ENCODE measurements at places on chromosomes 16 and 17.

- peak; percentile 81 for DNase-seq
Measured at GRCh38 chr17:34252444-34253138, 2.5 kb upstream of the CCL2 start.

DNA sequence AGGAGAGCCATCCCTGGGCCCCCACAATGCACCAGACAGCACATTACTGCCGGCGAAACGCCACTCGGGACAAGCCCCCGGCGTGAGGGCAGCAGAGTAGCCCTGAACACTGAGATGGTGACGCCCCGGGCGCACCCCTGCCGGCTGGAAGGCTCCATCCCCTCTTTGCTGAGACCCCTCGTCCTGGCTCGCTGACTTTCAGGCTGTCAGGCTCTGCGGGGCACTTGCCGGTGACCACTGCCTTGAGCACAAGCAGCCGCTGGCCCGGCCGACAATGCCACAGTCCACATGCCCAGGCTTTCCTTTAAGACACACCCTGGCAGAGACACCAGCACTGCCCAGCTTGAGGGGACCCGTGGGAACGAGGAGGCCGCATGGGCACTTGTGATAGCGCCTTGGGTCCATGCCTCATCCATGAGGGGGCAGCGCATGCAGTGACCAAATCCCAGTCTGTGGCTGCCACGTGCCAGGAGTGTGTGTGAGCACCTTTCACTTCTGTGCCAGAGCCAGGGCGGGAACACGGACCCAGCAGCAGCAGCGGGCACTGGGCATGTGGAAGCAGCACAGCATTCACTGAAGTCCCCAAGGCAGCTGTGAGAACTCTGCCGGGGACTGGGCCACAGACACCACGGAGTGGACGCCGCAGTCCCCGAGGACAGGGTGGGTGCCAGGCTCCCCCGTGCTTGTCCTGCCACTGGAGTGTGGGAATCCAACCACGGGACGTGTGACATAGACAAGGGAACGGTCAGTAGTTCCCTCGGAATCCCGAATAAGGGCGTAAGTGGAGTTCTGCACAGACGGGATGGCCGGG is 24.5 kb downstream of the NDUFAF8 start:
- DNase-seq, result no peak

DNA sequence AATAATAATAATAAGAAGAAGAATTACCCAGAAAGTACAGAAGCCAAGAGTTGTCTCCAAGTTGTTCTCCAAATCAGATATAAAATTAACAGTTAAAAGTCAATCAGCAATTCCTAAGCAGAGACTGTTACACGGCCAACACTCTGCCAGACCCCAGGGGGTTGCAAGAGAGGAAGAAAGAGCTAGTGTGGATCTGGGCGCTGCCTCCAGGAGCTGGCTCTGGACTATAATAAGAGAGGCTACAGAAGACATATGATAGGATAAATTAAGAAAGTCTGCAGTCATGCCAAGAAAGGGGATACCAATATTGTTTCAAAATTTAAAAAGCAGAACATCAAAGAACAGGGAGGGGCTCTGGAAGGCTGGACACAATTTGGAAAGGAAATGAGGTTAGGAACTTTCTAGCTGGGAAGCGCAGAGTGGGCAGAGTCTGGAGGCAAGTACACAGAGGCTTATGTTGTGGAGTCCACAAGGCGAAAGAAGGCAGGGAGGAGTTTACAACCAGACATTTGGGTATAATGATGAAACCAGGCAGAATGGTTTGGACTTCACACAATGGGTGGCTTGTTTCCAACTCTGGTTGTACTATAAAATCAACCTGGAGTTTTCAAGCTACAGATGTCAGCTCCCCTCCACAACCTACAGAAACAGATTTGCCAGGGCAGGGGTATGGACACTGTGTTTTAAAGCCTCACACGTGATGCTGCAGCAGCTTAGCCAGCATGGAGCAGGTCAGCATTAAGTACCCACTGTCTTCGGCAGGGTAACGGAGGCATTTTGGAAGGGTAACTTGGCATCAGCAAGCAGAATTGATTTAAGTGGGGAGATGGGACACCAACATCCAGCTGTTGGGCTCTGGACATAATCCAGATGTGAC is 49.4 kb downstream of the SLC39A11 start:
- no peak for DNase-seq

DNA sequence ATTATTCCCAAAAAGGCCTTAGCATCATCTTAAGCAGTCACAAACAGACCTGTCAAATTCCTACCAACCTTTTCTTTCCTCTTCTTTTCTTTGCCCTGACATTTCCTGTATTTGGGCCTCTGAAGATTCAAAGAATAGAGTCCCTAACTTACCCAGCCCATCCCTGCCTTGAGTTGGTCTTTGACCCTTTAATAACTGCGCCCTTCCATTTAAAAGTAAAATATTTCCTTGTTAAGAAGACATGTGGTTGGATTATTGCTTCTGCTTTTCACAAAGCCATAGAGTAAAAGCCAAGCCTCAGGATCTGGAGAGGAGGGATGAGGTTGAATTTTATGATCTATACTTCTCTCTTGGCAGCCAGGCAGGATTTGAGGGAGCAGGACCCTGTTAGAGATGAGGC is 13.2 kb upstream of the CCL23 start:
- DNase-seq, result no peak

GRCh38 chr17:65504141-65504540 is 57.3 kb downstream of the AXIN2 start:
- no peak for DNase-seq

DNA sequence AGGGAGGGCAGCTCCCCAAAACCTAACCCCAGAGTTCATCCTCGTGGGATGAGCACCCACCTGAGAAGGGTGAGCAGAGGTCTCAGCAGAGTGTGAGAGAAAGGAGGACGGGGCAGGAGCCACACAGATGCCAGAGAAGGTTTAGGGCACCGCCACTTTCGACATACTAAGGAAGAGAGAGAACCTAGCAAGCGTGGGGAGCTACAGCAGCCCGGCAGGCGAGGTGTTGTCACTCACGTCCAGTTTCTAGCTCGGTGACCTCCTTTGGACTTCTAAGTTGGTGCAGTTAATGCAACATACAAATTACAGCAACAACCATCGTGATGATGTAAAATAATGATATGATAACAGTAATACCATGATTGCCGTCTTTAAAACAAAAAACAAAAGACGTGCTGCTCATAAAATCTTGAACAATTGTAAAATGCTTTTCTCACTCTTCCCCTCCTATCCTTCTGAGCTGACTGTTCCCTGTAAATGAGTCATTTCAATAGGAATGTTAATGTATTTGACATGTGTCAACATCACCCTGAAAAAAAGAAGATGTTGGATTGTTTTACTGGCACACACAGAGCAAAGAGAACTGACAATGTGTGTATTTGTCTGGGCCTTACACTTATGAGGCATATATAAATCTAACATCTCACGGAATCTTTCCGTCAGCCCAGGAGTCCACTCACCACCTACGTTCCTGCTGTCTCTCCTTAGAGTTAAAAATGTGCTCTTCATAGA is 158.2 kb upstream of the MAF start:
- DNase-seq, result no peak

DNA sequence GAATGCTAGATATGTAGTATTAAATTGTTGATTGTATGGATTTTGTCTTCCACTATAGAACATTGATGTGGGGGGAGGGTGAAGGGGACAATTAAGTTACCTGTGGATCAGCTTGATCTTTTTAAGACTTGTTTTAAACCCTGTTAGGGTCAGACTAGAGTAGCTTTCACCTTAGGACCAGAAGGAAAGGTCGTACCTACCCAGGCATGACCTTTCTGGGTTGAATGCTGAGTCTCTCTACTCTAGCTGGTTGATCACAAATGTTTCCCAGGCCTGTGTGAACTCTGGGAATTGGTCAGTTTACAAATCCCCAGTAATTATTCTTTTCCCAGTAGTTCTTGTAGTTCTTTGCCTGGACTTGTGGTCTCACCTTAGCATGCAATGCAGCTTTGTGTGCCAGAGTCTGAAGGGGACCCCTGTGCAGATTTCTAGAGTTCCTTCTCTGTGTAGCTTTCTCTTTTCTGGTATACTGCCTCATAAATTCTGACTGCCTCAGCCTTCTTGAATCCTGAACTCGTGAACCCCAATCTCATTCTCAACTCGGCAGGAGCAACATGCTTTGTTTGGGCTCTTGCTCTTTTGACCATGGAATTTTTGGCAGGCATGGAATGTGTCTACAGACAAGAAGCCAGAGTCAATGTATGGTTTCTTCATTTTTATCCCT is 54.1 kb downstream of the VMP1 start:
- peak; percentile 69 for DNase-seq

GRCh38 chr16:2500918-2501750 is 12.6 kb upstream of the ATP6V0C start:
- peak; percentile 75 for DNase-seq

DNA sequence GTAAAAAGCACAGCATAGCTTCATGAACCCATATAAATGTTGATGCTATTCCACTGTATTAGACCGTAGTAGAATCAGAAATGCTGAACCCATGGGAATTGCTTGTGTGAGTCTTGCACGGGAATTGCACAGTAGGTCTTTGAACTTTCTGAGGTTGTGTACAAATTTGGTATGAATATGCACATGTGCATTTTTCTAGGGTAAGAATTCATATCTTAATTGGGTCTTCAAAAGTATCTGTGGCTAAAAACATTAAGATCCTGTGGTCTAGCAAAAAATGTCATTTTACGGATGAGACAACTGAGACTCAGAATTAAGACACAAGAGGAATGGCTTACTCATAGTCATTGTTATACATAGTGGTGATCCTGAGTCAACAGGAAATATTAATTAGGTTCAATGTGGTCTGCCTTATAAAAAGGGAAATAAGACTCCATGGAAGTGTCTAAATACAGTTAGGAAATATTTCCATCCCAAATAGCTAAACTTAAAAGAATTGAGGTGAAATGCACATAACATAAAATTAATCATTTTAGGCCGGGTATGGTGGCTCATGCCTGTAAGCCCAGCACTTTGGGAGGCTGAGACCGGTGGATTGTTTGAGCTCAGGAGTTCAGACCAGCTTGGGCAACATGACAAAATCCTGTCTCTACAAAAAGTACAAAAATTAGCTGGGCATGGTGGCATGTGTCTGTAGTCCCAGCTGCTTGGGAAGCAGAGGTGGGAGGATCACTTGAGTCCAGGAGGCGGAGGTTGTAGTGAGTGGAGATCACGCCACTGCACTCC is 22.8 kb downstream of the TAOK1 start:
- DNase-seq, result peak; percentile 83

DNA sequence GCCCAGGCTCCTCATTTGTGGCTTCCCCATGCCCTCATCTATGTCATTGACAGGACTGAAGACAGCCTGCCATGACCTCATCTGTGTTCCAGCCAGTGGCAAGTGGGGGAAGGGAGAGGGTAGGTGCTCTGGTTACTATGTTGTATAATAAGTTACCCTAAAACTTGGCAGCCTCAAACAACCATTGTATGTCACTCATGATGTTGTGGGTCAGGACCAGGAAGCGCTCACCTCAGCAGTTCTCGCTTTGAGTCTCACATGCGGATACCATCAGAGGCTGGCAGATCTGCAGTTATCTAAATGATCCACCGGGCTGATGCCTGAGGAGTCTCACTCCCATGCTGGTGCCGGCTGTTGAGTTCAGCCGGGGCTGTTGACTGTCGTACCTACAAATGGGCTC is 89.0 kb upstream of the TMEM97 start:
- DNase-seq, result no peak

DNA sequence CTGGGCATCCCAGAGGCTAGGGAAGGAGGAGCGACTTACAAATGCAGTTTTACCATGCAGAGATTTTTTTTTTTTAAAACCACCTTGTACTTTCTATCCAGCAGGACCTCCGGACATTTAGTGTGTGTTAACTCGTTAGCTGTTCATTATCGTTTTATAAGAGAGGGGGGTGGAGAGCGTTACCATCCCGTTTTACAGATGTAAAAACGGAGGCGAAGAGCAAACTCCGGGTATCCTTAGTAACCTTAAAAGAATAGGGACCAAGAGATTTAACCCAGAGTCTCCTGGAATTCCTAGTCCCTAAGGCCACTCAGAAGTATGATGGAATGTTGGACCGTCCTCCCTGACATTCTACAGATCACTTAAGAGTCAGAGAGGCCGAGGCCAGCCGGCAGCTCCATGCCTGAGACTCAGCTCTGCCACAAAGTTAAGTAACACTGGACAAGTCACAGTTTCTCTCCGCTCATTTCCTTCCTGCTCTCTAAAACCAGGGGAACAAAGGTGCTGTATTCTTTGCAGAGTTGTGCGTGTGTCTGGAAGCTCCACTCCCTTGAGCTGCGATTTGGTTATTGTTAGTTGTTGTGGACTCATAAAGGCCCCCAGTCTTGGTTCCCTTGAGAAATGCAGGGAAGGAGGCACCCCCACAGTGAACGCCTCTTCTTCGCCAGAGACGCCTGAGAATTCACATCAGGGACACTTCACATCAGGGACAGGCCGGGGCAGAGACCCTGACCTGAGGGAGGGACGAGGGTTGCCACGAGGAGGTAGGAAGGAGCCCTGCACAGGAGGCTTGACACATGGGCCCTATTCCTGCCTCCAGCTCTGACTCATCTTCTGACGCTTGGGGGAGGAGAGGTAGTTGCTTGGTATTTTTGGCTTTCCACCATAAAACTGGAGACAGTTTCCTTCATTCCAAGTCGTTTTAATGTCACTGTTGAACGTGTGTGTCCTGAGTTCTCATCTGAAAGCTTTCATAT is 1.2 kb downstream of the DUSP14 start:
- peak; percentile 92 for DNase-seq

- no peak for DNase-seq
Measured at GRCh38 chr17:82302991-82303943, 14.1 kb downstream of the CD7 start.

DNA sequence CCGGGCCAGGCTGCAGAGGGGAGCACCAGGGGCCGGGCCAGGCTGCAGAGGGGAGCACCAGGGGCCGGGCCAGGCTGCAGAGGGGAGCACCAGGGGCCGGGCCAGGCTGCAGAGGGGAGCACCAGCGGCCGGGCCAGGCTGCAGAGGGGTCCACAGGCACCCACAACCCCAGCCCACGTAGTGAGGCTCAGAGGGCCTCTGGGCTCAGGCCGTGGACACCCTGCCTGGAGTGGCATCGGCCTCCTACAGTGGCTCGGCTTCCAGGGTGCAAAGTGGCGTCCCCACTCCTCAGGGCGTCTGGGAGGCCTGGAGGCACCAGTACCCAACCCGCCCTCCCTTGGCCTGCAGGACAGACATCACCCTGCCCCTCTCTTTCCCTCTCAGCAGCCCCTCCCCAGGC is 9.6 kb downstream of the DOC2B start:
- no peak for DNase-seq

- no peak for DNase-seq
Measured at GRCh38 chr17:48970224-48970623, 1.8 kb upstream of the GIP start.

DNA sequence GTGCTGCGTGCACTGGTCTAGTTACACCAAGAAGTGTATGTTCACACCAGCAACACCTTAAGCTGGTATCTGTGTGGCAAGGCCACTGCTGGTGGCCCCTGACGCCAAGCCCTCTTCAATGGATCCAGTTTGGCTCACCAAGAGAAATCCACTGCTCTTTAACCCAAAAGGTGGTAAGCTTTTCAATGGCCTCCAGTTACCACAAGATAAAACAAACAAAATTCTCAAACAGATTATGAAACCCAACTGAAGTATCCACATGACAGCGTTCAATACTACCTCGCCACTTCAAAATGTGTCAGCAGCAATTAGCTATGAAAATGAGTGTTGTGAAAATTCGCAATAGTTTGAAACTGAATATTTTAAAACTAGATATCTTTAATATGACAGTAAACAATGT is 96.5 kb upstream of the AKTIP start:
- no peak for DNase-seq
